Breast epithelium (tissue), 4 donors: ENCODE measurements at places on chromosomes 6 and 20. TPM values are rescaled to one million over a fixed set of nuclear protein-coding genes. Genes with fewer than 3 reads are reported as not detected.

DNA sequence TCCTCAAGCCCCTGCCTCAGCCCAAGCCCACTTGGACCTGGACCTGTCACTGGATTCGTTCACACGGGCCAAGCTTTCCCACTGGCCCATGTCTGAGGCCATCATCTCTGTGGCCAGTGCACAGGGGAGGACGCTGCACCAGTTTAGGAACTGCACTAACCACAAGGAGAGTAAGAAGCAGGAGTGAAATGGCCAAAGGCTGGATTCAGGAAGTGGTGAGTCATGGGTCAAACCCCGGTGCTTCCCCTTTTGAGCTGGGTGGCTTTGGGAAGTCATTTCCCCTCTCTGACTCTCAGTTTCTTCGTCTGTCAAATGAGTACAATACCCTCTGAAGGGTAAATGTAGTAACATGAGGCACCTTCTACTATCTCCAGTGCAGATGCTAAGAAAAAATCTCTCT lies 87.9 kb downstream of the CD40 start:
- DNase-seq: no peak

- no peak for DNase-seq
Measured at GRCh38 chr6:123844011-123844410, 40.3 kb downstream of the NKAIN2 start.

GRCh38 chr6:17045581-17046322 lies 56.1 kb upstream of the STMND1 start:
- no peak for DNase-seq

DNA sequence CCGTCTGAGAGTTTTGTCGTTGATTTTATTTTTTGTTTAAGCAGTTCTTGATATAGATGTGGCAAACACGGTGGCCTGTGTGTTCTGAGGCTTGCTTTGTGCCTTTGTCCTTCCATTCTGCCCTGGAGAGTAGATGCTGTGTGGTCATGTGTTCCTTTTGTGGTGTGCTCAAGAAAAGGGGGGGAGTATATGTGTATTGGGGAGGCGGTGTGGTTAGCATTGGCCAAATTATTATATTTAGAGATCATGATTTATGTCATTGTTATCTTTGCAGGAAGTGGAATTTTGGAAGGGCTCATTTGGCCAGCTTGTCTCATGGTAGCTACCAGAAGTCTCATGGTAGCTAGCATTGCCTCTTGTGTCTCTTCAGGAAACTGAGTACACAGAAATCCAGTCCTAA lies 16.4 kb downstream of the RREB1 start:
- DNase-seq: no peak

DNA sequence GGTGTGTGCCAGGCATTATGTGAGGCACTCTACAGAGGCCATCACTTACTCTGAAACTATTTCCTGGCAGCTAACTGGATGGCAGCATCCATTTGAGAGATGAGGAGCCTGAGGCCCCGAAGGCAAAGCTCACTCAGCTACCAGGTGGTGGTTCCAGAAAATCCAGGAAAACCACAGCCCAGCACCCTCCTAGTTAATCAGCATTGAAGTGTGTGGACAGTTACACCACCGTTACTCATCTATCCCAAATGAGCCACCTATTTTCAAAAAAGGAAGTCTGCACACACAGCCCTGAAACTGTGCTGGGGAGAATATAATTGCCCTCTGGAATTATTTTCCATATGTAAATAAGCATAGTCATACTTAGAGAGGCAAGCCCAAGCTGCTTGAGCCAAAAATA lies 67.4 kb downstream of the CNBD2 start:
- no peak for DNase-seq

GRCh38 chr20:34164381-34164984 lies 52.4 kb upstream of the EIF2S2 start:
- DNase-seq: no peak

- DNase-seq: no peak
Measured at GRCh38 chr6:107082045-107082444, 33.3 kb downstream of the BEND3 start.

- DNase-seq: no peak
Measured at GRCh38 chr6:69044534-69044933, 409.5 kb downstream of the ADGRB3 start.

DNA sequence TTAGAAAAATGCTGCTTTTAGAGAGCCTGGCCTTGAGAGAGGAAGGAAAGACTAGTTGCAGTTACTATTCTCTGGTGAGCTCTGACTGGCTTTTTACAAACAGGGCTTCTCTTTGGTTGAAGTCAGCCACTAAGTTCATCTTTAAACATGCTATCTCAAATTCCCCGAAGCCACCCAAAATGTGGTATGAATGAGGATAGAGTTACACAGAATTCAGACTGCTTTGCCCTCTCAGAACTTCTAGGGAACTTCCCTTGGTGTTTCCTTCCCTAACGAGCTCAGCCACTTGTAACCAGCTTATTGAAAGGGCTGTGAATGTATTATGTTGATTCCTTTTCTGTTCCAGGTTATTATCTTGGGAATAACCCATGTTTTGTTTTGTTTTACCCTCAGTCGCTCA lies 73.5 kb downstream of the EFHC1 start:
- DNase-seq: no peak

DNA sequence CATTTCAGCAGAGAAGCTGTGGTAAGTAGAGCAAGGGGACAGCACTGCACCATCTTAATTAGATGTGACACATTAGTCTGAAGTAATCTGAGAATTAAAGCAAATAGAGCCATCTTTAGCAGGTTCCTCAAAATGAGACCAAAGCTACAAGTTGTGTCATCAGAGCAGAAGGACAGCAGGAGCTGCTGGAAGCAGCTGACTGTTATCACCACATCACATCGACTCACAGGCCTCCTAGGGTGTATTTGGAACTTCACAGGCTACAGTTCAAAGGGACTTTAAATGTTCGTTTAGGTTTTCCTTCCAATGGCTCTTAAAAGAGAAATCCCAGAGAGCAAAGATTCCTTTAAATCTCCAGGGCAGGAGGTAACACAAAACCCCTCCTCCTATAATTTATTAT lies 69.5 kb downstream of the LCA5 start:
- DNase-seq: no peak

- no peak for DNase-seq
Measured at GRCh38 chr6:67914419-67914818, 720.7 kb upstream of the ADGRB3 start.

DNA sequence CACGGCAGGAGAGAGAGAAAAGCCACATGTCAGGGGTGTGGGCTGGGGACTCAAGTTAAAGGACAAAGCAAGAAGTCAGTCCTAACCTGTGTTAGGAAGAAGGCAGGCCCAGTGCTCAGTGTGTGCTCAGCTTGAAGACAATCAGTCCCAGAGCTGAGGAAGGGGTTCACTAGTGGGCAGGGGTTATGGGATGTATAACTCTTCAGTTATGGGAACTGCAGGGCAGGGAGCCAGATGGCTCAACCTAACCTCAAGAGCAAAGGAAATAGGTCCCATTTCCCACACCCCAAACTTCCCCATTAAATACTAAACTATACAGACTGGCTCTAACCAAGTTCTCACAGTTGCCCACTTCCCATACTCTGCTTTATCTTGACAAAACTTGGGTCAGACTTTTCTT lies 7.4 kb upstream of the SSTR4 start:
- DNase-seq: no peak

DNA sequence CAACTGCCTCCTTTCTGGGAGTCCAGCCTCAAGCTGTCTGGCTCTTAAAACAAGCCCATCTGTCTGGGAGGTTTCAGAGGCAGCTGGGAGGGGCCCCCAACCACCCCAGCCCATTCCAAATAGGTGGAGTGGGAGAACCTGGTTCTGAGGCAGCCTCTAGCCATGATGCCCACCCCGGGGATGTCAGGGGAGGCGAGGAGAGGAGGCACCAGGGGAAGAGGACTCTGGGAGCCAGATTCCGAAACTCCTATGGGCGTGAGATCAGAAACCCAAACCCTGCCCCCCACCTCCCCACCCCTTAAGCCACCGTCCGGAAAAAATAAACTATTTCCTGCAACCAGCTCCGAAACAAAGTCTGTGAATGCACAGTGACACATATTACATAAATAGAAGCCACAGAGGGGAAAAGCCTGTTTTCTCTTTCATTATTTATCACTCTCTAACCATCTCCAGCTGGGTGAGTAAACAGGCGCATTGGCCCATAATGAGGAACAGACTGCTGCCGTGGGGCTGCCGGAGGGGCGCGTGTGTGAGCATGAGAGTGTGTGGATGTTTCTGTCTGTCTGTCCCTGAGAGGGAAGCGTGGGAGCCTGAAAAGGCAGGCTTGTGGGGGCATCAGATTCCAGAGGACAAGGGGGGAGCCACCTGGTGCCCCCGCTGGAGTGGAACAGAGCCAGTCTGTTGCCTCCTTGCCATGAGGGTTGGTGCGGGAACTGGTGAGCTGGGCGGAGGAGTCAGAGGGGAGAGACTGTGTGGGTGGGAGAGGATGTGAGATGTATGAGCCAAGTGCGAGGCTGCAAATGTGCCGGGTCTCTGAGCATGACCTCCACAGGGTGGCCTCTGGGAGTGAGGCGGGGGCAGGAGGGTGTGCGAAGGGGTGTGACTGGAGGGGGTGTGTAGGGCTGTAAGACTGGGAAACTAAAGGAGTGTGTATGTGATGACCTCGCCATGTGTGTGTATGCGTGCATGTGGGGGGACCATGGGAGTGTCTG lies 14.3 kb upstream of the FOXP4 start:
- no peak for DNase-seq

GRCh38 chr6:151566557-151566956 lies 72.7 kb downstream of the CCDC170 start:
- DNase-seq: no peak

- no peak for DNase-seq
Measured at GRCh38 chr6:108744244-108744972, 103.8 kb upstream of the ARMC2 start.

- DNase-seq: no peak
Measured at GRCh38 chr6:106525882-106526275, 103.4 kb downstream of the RTN4IP1 start.

- no peak for DNase-seq
Measured at GRCh38 chr6:167974640-167975344, 22.7 kb upstream of the KIF25 start.

- no peak for DNase-seq
Measured at GRCh38 chr6:32082935-32083334, 26.2 kb downstream of the TNXB start.

GRCh38 chr6:43953256-43953655 lies 174.0 kb downstream of the MRPL14 start:
- no peak for DNase-seq

DNA sequence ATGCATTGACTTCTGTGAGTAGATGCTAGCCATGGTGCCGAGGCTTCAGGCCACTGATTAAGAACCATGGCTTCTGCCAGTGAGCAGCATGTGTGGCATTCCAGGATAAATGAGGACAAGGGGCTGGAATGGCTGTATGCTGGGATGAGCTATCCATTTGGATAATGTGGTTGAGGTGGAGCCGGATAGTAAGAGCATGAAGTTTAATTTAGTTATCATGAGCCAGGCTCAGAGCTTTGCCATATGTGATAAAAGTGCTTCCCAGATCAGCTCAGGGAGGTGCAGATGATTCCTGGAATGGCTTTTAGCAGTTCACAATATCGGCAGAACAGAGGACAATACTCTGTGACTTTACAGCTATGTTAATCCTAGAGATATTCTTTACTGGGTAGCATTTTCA lies 34.6 kb upstream of the RNF8 start:
- no peak for DNase-seq

DNA sequence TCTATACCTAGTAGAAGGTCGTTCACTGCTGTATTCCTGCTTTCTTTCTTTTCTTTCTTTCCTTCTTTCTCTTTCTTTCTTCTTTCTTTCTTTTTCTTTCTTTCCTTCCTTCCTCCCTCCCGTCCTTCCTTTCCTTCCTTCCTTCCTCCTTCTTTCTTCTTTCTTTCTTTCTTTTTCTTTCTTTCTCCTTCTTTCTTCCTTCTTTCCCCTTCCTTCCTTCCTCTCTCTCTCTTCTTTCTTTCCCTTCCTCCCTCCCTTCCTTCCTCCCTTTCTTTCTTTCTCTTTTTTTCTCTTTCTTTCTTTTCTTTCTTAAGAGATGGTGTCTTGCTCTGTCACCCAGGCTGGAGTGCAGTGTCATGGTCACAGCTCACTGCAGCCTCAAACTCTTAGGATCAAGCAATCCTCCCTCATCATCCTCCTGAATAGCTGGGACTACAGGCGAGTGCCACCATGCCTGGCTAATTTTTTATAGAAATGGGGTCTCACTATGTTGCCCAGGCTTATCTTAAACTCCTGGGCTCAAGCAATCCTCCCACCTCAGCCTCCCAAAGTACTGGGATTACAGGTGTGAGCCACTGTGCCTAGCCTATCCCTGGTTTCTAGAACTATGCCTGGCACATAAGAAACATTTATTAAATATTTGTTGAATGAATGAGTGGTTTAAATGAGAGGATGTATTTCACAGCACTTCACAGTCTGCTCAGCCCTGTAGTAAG lies 2.6 kb upstream of the DNPH1 start:
- DNase-seq: no peak

The TMEM244 gene
- total RNA-seq: not detected

The GJA10 gene
- total RNA-seq: not detected

The CCN2 gene
- total RNA-seq: 95.0 TPM

The CPNE5 gene
- 0.96 TPM for total RNA-seq

The CALHM6 gene
- 8.3 TPM for total RNA-seq

The AURKA gene
- total RNA-seq: 1.6 TPM

The FERMT1 gene
- 0.98 TPM for total RNA-seq
